ENCODE measurements at places on chromosomes 3 and 15. TPM values are rescaled to one million over a fixed set of nuclear protein-coding genes. Genes with fewer than 3 reads are reported as not detected.

Gene SIDT1
- under 0.01 TPM for total RNA-seq

Gene ANO10
- 63.1 TPM for total RNA-seq

Gene CSPG4
- 15.3 TPM for total RNA-seq

Gene GPR62
- 0.09 TPM for total RNA-seq

Gene PLSCR4
- total RNA-seq, result 23.9 TPM

Gene C3orf70
- 0.14 TPM for total RNA-seq

Gene TLR9
- total RNA-seq, result under 0.01 TPM

Gene ATP13A5
- not detected for total RNA-seq

Gene SCAMP5
- 1.6 TPM for total RNA-seq

Gene RBP2
- total RNA-seq, result not detected

Gene DNASE1L3
- total RNA-seq, result 0.18 TPM

Gene CPNE9
- not detected for total RNA-seq

Gene HTR3E
- total RNA-seq, result not detected

Gene DALRD3
- 52.5 TPM for total RNA-seq

Gene CCNDBP1
- 54.5 TPM for total RNA-seq

All from smooth muscle cell of bladder (primary cell).